Testis (tissue), 5 donors: ENCODE measurements at places on chromosomes 3 and 15. TPM values are rescaled to one million over a fixed set of nuclear protein-coding genes. Genes with fewer than 3 reads are reported as not detected.

ACTRT3 gene
- 26.7 TPM for total RNA-seq

CCNB2 gene
- 47.2 TPM for total RNA-seq

CIDEC gene
- 1.1 TPM for total RNA-seq

PLIN1 gene
- 18.5 TPM for total RNA-seq

GRCh38 chr3:116242825-116243224 is 202.5 kb downstream of the LSAMP start:
- DNase-seq = no peak
- H3K4me1 ChIP-seq = no peaks in the 10 kb centered on the region
- H3K27ac ChIP-seq = no peak overlapping the region

DNA sequence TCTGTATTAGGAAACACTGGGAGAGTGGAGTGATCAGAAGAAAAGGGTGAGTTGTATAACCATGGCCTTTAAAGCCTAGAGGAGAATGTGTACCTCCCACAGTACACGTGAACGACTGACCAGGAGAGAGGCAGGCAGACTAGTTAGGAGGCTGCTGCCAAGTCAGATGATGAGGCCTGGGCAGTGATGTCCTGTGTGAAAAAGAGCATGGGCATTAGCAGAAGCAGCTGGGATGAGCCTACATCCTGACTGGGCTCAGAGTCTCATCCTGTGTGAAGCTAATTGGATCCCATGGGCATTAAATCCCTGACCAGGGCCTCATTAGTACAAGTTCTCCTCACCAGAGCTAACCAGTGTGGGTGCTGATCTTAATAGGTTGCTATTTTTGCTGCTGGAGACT is 89.1 kb upstream of the SLC2A2 start:
- H3K27ac ChIP-seq = no peak overlapping the region
- no peak overlapping the region for H3K4me3 ChIP-seq
- H3K27me3 ChIP-seq = no peaks in the 10 kb centered on the region
- no peaks in the 10 kb centered on the region for H3K4me1 ChIP-seq
- H3K36me3 ChIP-seq = no peaks in the 10 kb centered on the region

DNA sequence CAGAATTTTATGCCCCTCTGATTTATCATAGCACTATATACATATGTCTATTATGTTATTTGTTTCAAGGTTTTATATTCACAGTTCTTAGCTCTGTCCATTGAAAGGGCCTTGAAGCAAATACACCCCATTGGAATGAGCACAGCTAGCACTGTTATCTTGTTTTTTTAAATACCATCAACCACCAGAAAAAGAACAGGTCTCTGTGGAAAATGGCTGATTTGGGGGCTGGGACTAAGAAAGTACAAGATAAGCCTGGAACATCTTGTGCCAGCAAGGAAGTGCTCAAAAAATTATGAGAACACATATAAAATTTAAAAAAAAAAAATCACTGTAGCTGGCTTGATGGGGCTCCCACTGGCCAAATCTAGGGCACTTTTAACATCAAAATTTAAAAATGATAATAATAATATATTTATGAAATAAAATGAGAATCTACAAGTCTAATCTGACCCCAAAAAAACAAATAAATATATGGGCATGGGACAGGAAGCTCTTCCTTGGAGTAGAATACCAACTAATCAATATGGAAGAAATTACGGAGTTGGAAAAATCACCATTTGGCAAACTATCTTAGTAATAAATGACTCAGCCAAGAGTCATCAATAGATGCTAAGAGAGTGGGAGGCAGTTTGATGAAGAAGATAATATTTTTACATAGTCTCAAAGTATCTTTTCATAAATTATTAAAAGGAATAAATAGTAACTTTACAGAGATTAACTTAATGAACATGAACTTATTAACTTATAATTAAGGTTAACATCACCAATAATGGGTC is 20.5 kb downstream of the IFT80 start:
- H3K27me3 ChIP-seq = no peaks in the 10 kb centered on the region
- H3K27ac ChIP-seq = no peak overlapping the region
- no peaks in the 10 kb centered on the region for H3K36me3 ChIP-seq
- no peak overlapping the region for H3K4me3 ChIP-seq
- peaks cover 21% of the 10 kb centered on the region for H3K4me1 ChIP-seq

DNA sequence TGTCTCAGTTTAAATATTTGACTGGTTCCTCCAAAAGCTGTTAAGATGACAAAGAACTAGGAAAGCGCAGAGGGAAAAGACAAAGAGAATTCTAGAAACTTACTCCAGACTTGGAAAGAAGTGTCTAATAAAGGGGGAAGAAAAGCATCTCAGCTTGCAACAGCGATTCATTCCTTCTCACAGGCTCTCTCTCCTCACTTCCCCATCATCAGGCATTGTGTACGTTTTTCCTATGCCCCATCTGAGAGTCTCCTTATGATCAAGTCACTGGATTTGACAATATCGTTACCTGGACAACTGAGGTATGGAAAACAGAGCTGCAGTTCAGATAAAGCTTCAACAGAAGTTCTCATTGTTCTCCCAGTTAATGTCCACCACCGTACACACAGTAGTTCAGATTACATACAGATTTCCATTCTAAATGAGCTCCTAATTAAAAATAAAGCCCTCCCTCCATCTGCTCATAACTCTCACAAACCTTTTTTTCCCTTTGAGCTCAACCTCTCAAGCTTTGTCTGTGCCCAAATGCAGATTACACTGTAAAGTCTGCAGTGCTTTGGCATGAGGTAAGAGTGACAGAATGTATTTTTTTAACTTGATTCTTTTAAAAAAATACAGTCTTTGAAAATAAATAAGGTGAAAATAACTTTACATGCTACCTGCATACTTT is 254.4 kb upstream of the THBS1 start:
- H3K4me3 ChIP-seq = no peak overlapping the region
- no peak for DNase-seq
- H3K27me3 ChIP-seq = no peaks in the 10 kb centered on the region
- no peaks in the 10 kb centered on the region for H3K4me1 ChIP-seq
- H3K36me3 ChIP-seq = no peaks in the 10 kb centered on the region

GRCh38 chr3:109910772-109911171 is 573.4 kb upstream of the DPPA4 start:
- H3K27me3 ChIP-seq = no peaks in the 10 kb centered on the region
- no peak overlapping the region for H3K27ac ChIP-seq
- H3K4me1 ChIP-seq = no peaks in the 10 kb centered on the region
- H3K36me3 ChIP-seq = no peaks in the 10 kb centered on the region
- no peak for DNase-seq

DNA sequence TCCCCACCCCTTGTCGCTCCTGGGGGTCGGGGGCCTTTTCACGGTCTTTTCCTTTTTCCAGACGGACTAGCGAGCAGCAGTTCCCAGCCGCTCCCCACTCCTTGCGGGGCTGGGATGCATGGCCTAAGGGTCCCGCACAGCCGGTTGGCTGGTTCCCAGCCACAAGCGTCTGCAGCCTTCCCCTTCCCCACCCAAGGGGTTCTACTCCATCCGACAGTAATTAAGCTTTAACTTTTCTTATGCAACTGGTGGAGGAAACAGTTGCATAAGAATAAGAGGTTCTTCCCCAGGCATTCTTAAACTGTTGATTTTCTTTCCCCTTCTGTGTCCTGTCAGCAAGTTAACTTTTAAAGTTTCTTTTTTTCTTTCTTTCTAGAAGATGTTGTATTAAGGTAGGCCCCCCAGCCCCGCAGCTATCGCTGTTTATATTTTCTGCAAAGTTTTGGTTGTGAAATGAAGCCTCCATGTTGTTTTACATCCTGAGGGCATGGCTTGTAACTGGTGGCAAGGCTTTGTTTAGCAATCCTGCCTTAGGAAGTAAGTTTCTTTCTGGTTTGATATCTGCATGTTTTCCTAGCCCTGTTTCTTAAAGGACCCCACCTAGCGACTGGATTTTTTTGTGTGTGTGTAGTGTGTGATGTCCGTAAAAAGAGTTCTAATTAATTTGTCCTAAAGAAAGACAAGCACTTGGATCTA is 207.5 kb downstream of the ZNF385D start:
- H3K36me3 ChIP-seq = no peaks in the 10 kb centered on the region
- peak overlapping the region; percentile 44 for H3K4me3 ChIP-seq
- H3K27me3 ChIP-seq = no peaks in the 10 kb centered on the region
- DNase-seq = no peak

DNA sequence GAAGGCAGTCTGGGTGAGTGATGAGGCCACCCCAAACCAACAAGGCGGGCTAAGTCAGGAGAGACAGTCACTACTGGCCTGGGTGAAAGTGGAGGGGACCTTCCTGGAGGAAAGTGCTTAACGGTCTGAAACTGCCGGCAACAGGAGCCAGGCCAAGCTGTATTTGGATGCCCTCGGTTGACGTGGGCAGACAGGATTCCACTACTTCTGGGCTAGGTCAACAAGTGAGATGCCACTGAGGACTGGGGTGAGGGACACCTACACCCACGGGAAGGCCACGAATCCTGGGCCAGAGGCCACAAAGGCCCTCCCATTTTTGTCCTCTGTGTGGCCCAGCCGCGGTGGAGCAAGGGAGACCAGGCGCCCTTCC is 12.3 kb downstream of the SPTBN5 start:
- peaks cover 16% of the 10 kb centered on the region for H3K4me1 ChIP-seq
- no peak for DNase-seq
- no peaks in the 10 kb centered on the region for H3K36me3 ChIP-seq
- H3K27me3 ChIP-seq = no peaks in the 10 kb centered on the region
- no peak overlapping the region for H3K4me3 ChIP-seq

DNA sequence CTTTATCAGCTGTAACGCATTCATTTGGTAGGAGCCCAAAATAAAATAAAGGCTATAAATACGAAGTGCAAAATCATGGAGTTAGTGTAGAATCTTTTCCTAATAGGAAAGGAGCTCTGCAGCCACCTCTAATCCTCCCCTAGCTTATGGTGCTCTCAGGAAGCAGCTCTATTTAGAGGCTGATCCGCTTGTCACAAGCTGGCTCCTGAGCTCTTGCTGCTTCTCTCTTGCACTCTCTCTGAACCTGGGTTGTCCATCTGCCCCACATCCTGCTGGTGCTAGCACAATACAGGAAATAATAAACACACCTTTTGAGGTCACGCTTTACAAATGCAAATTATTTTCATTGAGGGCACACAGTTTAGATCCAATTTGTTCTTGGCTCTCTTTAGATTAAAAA is 37.3 kb upstream of the BFSP2 start:
- H3K36me3 ChIP-seq = no peaks in the 10 kb centered on the region
- no peak overlapping the region for H3K27ac ChIP-seq
- no peaks in the 10 kb centered on the region for H3K27me3 ChIP-seq
- H3K4me3 ChIP-seq = no peak overlapping the region

- H3K27me3 ChIP-seq = no peaks in the 10 kb centered on the region
- no peak overlapping the region for H3K27ac ChIP-seq
- H3K4me3 ChIP-seq = no peak overlapping the region
- H3K36me3 ChIP-seq = no peaks in the 10 kb centered on the region
Measured at GRCh38 chr3:194067949-194068362, 68.0 kb upstream of the HES1 start.

- DNase-seq = no peak
- no peaks in the 10 kb centered on the region for H3K36me3 ChIP-seq
- H3K27me3 ChIP-seq = no peaks in the 10 kb centered on the region
- no peak overlapping the region for H3K27ac ChIP-seq
Measured at GRCh38 chr3:36707623-36708409, 56.5 kb downstream of the DCLK3 start.

DNA sequence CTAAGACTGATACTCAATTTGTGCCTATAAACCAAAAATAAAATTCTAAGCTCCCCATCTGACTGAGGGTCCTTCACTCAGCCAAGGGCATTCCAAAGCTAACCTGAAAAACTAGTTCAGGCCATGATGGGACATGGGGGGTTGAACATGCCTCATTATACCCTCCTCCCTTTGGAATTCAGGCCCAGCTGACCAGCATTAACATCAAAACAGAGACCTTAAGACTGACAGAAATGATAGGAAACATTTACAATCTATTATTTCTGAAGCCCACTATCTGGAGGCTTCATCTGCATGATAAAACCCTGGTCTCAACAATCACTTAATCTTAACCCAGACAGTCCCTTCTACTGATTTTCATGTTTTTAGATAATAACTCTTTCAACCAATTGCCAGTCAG is 140.4 kb downstream of the ANO10 start:
- H3K27ac ChIP-seq = no peak overlapping the region
- no peak overlapping the region for H3K4me3 ChIP-seq
- DNase-seq = no peak
- H3K4me1 ChIP-seq = no peaks in the 10 kb centered on the region
- no peaks in the 10 kb centered on the region for H3K36me3 ChIP-seq

- no peaks in the 10 kb centered on the region for H3K4me1 ChIP-seq
- H3K4me3 ChIP-seq = peak overlapping the region; percentile 14
- H3K27ac ChIP-seq = no peak overlapping the region
Measured at GRCh38 chr15:35751413-35752133, 205.6 kb upstream of the DPH6 start.
